Forelimb muscle (tissue), 1 donor: ENCODE measurements at places on chromosomes 5 and 9. TPM values are rescaled to one million over a fixed set of nuclear protein-coding genes. Genes with fewer than 3 reads are reported as not detected.

Gene TMEM250
- polyA plus RNA-seq = 21.1 TPM

Gene TMC1
- 0.59 TPM for polyA plus RNA-seq

Gene LECT2
- 0.19 TPM for polyA plus RNA-seq

Gene DAB2
- polyA plus RNA-seq = 84.7 TPM
